IMR-90 (cell line): ENCODE measurements at places on chromosomes 12 and 14. TPM values are rescaled to one million over a fixed set of nuclear protein-coding genes. Genes with fewer than 3 reads are reported as not detected.

DNA sequence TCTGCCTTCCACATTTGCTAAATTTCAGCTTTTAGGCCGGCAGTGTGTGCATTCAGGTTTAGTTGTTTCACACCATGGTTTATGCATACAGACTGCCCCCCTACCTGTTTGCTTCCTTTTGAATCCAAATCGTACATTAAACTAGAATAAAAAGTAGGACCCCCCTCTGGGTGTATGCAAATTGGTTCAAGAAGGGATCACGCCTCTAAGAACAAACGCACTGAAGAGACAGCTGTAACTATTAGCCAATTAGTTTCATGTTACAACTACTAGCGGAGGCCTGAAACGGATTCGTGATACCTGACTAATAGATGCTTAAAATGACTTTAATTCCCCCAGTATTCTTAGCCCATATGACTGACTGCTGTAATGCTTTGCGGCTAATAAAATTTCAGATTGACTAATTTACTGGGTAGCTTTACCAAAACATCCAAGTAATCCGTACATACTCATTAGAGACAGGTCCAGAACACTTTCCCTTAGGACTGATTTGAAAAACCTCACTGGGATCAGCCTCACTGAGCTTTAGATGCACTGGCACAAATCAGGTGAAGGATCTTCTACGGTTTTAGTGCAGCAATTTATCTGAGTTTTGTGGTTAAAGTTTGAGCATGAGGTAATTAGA lies 411.8 kb downstream of the NPAS3 start:
- H3K4me3 ChIP-seq, result no peak overlapping the region
- no peaks in the 10 kb centered on the region for H3K36me3 ChIP-seq
- H3K27me3 ChIP-seq, result no peaks in the 10 kb centered on the region

The EML1 gene
- total RNA-seq, result 34.4 and 42.3 TPM in 2 replicates

DNA sequence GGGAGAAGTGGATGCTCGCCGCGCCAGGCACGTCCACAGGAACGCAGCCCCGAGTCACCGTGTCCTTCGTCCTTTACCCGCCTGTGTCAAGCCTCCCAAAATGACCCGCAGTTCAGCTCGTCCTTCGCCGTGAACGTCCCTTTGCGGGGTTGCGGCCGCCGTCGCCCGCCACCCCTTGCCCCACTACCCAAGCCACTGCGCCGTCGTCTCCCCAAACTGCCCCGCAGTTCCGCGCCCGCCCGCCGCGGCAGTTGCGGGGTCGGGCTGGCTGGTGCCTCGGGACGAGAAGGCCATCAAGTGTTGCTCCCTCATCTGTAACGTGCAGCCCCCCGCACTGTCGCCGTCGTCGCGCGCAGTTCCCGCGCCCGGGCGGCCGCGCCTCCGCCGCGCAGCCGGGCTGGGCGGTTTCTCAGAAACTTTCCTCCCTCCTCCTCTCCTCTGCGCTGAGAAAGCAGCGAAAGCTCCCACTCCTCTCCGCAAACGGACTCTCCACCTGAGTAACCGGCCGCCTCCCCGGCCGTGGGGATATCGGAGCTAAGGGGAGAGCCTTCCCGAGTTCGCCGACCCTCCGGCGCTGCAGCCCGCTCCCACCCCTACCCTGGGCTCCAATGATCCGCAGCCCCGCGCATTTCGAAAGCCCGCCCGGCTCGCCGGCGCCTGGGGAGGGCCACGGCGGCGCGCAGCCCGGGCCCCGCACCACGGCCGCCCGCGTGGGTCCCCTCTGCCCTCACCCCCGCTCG lies 6.7 kb downstream of the CDKN1B start:
- DNase-seq, result peak; percentile 25
- H3K27me3 ChIP-seq, result no peaks in the 10 kb centered on the region
- peak overlapping the region; percentile 94 for H3K4me3 ChIP-seq
- H3K4me1 ChIP-seq, result no peaks in the 10 kb centered on the region; the same call in 1 of the 2 replicates

DNA sequence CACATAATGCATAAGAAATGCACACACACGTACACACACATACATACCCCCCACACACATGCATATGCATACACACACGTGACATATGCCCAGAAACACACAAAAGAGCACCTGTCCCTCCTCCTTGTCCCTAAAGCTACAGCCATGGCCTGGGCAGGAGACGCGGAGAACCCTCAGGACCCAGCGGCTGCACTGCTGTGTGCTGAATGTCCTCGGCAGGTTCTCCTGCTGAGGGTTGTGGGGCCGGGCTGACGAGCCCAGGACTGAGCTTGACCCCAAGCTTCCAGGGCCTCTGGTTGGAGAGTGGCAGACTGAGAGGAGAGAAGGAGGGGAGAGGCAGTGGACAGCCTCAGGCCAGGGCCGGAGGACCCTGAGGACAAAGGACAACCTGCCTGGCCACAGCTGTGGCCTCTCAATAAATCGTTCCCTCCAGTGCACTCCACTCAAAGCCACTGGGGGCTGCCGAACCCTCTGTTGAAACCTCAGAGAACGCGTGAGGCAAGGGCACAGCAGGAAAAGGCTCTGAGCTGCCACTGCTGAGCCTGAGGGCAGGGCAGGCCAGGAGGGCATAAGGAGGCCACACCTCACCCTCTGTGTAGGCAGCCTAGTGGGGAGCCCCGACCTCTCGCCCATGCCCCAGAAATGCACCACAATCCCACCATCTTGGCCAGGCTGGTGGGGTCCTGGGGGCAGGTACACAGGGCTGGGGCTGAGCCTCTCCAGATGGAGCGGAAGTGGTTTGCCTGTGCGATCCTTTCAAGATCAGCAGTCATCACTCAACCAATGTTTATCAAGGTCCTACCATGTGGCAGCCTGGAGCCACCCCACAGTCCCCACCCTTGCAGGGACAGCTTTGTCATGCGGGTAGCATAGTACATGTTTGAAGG lies 3.1 kb downstream of the CACNA2D4 start:
- H3K27ac ChIP-seq, result no peak overlapping the region
- no peaks in the 10 kb centered on the region for H3K4me1 ChIP-seq
- no peak overlapping the region for H3K4me3 ChIP-seq
- DNase-seq, result no peak
- no peaks in the 10 kb centered on the region for H3K36me3 ChIP-seq

GRCh38 chr12:6765634-6766581 lies at the start of gene PTMS:
Gene PTMS (plus strand): TSS chr12:6766363. CDS start chr12:6766706, 343 bp downstream.
- peak within 1 kb of the TSS; percentile 67 for H3K4me3 ChIP-seq
- peak; percentile 92 for DNase-seq

- H3K36me3 ChIP-seq, result no peaks in the 10 kb centered on the region
- no peak overlapping the region for H3K4me3 ChIP-seq
- peaks cover 2% of the 10 kb centered on the region for H3K4me1 ChIP-seq
- no peaks in the 10 kb centered on the region for H3K27me3 ChIP-seq
- no peak for DNase-seq
- no peak overlapping the region for H3K27ac ChIP-seq
These were observed 123.2 kb downstream of the GPR135 start for GRCh38 chr14:59341858-59342477.
